Stimulated activated CD4-positive, alpha-beta T cell treated with anti-CD3 and anti-CD28 coated beads, Interleukin-1b, Interleukin-23, amount 100 ng/mL, for 1 hour (primary cell): ENCODE measurements at places on chromosomes 1 and 21.

- DNase-seq = no peak
Measured at GRCh38 chr1:192167911-192168700, 9.8 kb downstream of the RGS18 start.

- no peak for DNase-seq
Measured at GRCh38 chr1:116232989-116233514, 121.9 kb downstream of the MAB21L3 start.

DNA sequence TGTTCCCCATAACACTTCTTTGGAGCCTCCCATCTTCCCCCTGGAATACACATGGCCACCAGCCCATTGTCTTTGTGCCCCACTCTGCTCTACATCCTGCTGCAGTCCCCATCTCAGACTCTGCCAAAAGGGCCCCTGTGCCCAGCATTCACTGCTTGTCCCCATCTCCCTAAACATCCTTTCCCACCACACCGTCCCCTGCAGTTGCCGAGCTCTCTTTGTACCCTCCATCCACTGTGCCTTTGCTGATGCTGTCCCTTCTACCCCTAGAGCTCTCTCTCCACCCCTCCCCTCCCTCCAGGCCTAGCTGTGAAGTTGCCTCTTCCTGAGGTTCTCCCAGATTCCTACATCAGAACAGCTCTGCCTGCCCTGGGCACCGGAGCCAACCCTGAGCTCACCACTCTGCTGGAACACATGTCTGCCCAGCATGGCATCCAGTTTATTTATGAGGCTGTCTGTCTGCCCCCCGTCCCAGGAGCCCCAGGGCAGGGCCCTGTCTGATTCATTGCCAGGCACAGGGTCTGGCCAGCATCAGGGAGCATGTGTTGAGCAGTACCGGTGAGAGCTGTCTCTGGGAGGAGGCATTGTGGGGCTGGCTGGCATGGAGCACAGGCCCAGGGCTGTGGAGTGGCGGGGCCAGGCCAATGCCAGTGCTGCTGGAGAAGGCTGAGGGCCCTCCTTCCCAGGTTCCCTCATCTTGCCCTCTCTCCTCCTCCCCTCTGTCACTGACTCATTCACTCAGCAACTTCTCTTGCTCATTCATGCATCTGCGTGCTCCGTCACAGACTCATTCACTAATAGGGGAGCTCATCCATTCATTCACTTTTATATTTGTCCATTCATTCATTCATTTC, 28.8 kb downstream of the EDN2 start:
- no peak for DNase-seq

- DNase-seq = no peak
Measured at GRCh38 chr1:182615468-182616129, 11.4 kb upstream of the RGS16 start.

- DNase-seq = no peak
Measured at GRCh38 chr1:18748435-18748834, 111.0 kb downstream of the TAS1R2 start.

GRCh38 chr1:6874298-6874697, 89.0 kb downstream of the CAMTA1 start:
- DNase-seq = no peak

DNA sequence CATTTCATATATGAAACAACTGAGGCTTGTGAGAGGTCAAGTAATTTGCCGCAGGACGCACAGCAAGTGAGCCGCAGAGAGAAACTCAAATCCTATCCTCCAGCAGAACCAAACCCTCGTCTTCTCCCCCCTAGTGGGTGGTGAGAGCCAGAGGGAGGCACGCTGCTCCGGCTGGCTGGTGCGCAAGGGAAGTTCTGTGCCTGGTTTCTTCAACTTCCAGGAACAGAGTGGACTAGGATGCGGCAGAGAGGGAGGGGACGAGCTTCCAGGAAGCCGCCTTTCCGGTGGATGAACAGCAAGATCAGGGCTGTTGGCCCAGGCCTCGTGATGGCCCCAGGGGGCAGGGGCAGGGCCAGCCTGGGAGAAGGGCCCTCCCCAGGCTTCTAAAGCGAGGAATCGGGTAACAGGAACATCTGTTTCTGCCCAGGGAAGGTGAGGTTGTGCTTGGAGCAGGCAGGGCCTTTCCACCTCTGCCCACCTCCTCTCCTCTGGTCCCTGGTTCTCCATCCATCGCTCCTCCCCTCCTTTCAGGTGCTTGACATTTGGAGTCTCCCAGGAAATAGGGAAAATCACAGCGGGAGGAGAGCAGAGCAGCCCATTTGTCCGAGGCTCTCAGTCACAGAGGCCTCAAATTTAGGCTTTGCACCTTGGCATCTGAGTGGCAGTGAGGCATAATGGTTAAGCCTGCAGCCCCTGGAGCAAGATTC, 16.8 kb upstream of the PDIK1L start:
- DNase-seq = no peak

GRCh38 chr1:208524376-208524775, 280.2 kb upstream of the PLXNA2 start:
- no peak for DNase-seq

- no peak for DNase-seq
Measured at GRCh38 chr1:18175530-18176377, 68.2 kb downstream of the IGSF21 start.

- no peak for DNase-seq
Measured at GRCh38 chr1:167293057-167293456, 72.4 kb downstream of the POU2F1 start.
